ENCODE measurements at places on chromosomes 6 and 20.

DNA sequence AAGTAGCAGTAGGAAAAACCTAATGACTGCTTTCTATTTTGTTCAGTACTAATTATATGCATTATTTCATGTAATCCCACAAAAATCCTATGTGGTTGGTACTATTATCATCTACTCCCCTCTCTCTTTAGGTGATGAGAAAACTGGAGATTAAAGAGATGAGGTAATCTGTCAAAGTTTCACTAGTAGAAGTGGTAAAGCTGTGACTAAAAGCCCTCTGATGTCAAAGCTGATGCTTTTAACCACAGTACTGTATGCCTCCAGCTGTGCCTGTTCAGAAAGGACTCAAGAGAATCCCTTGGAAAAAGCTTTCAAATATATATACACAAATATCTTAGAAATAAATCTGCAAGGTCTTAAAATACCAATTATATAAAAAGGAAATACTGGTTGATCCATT, 38.0 kb downstream of the PHIP start:
- peak; percentile 16 for DNase-seq

DNA sequence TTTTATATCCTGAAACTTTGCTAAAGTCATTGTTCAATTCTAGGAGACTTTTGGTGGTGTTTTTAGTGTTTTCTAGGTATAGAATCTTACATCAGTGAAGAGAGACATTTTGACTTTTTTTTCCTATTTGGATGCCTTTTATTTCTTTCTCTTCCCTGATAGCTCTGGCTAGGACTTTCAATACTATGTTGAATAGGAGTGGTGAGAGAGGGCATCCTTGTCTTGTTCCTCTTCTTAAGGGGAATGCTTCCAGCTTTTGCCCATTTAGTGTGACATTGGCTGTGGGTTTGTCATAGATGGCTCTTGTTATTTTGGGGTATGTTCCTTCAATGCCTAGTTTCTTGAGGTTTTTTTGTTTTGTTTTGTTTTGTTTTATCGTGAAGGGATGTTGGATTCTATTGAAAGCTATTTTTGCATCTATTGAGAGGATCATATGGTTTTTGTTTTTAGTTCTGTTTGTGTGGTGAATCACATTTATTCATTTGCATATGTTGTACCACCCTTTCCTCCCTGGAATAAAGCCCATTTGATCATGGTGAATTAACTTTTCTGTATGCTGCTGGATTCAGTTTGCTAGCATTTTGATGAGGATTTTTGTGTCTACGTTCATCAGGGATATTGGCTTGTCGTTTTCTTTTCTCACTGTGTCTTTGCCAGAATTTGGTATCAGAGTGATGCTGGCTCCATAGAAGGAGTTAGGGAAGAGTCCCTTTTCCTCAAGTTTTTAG, 540.1 kb upstream of the FLRT3 start:
- no peak for DNase-seq

DNA sequence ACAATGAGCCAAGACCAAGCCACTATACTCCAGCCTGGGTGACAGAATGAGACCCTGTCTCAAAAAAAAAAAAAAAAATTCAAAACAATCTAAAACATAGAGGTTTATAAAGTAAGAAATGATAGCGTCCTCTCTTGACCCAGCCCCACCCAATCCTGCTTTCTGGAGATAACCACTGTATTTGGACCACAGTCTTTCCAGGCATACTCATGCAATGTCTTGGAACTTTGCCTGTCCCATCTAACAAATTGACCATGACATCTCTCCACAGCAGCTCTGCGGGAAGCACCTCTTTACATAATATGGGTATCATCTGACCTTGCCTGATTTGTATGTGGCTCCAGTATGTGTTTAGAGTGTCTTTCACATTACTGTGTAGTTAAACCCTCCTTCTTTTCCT, 9.1 kb upstream of the SHLD1 start:
- DNase-seq: peak; percentile 72

DNA sequence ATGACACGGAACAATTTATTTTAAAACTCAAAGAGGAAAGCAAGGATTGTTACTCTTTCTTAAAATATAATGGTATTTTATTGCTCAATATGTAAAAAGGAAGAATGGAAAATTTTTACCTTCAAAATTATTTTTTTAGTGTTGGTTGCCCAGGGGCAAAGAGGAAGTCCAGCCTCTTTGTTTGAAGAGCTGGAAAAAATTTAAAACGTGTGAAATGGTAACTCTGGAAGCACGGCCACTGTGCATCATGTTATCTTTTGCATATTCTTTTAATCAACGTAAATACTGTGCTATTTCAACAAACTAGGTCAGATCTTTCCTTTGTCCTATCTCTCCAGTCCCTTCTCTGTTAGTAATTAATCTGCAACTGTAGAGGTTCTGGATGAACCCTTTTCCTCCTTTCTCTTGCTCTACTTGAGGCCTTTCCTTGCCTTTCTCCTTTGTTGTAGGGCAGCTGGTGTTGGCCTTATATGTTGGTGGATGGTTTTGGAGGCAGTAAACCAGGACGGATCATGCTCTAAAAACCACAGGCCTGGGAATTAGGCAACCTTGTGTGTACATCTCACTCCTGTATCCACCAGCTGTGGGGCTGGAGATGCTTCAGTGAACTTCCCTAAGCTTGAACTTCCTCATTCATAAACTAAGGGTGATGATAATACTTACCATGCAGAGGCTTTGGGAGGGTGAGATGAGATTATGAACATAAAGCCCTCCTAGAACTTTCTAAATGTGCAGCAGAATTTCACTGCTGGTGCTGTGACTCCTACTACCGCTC, 143.3 kb downstream of the PRL start:
- DNase-seq: no peak

DNA sequence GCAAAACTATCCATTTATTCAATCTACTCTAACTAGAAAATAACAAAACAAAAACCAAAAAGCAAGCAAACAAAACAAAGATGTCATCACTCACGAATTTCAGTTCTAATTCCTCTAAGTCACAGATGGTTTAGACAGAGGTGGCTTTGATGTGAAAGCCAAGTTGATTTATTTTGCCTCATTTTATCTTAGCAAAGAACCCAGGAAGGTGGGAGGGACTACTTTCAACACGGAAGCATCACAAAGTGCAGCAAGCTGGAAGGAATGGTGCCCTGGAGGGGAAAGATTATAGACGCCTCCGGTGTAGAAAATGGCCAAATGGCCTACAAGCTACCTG, 88.4 kb downstream of the LAMP5 start:
- no peak for DNase-seq

DNA sequence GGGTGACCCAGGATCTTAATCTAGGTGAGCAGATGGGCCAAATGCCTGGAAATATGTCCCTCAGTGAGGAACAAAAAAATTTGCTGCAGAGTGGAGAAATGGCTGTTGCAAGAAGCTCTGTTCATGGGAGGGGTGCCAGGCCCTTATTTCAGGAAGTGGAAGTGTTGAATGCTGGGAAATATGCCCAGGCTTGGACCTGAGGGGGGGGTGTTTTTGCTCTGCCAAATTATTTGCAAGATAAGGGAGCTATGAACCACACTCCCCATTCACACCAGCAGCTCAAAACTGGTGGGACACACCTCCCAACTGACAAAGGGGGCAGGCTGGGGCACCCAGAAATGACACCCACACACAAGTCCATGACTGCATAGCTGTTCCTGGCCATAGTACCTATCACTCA, 8.7 kb downstream of the CST4 start:
- no peak for DNase-seq

DNA sequence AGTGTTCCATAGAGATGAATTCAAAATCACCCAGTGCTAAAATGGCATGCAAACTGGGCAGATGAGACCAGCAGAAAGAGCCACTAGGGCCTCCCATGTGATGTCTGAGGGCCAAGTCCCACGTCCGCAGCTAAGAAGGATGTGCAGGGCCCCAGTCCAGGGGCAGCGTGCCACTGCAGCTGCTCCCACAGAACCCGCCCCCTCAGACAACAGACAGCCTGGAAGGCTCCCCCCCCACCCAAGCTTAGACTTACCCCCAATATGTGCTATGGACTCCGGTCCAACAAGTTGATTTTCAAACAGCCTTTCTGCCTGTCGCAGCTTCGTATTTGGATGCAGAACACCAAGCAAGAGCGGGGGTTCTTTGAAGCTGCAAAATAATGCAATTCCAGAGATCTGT, 14.0 kb downstream of the APMAP start:
- no peak for DNase-seq

DNA sequence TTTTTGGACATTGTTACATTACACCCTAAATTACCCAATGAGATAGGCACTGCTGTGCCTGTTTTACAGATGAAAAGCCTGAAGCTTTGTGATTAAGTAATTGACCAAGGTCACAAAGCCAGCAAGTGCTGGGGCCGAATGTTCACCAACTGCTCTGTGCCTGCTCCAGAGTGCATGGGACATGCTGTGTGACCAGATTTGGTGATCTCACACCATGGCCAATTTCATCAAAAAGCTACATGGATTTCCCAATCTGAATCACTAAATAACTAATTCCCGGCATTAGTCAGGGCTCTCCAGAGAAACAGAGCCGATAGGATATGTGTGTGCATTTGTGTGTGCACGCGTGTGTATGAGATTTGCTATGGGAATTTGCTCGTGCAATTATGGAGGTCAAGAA, 228.3 kb upstream of the ECI2 start:
- no peak for DNase-seq

DNA sequence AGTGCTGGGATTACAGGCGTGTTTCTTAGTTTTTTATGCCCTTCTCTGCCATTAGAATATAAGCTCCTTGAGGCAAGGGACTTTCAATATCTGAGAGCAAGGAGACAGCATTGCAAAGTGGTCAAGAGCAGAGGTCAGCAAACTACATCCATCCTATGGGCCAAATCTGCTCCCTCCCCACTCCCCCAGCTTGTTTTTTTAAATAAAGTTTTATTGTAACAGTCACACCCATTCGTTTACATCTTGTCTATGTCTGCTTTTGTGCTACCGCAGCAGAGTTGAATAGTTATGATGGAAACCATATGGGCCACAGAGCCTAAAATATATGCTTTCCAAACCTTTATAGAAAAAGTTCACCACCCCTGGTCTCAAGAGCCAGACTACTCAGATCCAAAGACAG, 227.9 kb downstream of the EYA2 start:
- DNase-seq: no peak

GRCh38 chr6:55782275-55782674, 93.1 kb downstream of the BMP5 start:
- no peak for DNase-seq

- no peak for DNase-seq
These were observed 75.1 kb downstream of the ARID1B start for GRCh38 chr6:156852147-156852857.

- DNase-seq: peak; percentile 59
These were observed 669.3 kb upstream of the GJE1 start for GRCh38 chr6:141463237-141463977.

- DNase-seq: no peak
These were observed 18.9 kb downstream of the MAN1A1 start for GRCh38 chr6:119330520-119331113.

DNA sequence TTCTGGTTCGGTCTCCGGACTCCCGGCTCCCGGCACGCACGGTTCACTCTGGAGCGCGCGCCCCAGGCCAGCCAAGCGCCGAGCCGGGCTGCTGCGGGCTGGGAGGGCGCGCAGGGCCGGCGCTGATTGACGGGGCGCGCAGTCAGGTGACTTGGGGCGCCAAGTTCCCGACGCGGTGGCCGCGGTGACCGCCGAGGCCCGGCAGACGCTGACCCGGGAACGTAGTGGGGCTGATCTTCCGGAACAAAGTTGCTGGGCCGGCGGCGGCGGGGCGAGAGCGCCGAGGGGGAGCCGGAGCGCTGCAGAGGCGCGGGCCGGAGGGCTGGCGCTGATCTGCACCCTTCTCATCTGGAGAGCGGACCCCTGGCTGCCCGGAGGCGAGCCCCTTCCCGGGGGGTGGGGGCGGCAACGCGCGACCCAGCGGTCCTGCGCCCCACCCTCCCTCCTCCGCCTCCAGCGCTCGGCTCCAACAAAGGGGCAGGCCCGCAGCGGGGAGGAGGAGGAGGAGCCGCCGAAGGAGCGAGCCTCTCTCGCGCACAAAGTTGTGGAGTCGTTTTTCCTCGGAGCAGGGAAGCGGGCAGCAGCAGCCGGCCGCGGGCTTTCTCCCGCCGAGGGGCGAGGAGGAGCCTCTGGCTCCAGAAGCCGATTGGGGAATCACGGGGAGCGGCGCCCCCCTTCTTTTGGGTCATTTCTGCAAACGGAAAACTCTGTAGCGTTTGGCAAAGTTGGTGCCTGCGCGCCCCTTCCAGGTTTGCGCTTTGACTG, at the start of gene UTRN:
UTRN (plus strand) TSS at position 553 of the 765 bp plus-strand sequence. CDS start 6,494 bp downstream, outside the sequence.
- peak; percentile 88 for DNase-seq

DNA sequence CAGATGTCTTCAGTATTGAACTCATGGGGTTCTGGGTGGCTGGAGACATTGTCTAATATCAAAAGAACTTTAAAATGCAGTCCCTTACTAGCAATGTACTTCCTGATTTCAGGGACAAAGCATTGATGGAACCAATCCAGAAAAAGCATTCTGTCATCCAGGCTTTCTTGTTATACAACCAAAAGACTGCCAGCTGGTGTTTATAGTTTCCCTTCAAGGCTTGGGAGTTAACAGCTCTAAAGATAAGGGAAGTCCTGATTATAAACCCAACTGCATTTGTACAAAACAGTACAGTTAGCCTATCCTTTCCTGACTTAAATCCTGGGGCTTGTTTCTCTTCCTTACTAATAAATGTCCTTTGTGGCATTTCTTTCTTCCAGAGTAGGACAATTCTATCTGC, 160.0 kb downstream of the COL21A1 start:
- peak; percentile 36 for DNase-seq

GRCh38 chr6:85129881-85130280, 320.0 kb upstream of the NT5E start:
- DNase-seq: no peak

DNA sequence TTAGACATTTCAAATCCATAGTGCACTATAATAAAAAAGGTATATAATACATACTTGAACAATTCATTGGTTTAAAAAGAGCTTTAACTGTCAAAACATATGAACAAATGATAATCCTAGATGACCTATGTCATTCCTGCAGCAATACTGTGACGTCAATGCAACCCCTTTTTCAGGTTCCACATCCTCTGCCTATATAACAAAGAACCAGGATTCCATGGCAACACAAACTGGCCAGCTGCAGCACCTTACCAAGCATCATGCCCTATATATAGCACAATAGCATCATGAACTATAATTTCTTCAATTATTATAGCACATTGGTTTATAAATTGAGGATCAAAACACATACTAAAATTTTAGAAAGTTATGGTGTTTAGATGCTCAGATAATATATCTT, 578 bp upstream of the PTCHD4 start:
- no peak for DNase-seq

GRCh38 chr20:46013829-46014516, 5.3 kb downstream of the MMP9 start:
- DNase-seq: peak; percentile 34
